Activated T-helper 2 cell treated with anti-CD3 and anti-CD28 coated beads, Interferon-gamma antibody, Interleukin-2, Interleukin-4, amounts not matched to agents 10 μg/mL and 5 μg/mL and 100 μg/mL, durations not matched to agents 14 hours and 24 hours and 36 hours (primary cell): ENCODE measurements at places on chromosomes 2 and 18.
A peak's percentile ranks its signal among the peaks of the same experiment; 100 is the strongest.

DNA sequence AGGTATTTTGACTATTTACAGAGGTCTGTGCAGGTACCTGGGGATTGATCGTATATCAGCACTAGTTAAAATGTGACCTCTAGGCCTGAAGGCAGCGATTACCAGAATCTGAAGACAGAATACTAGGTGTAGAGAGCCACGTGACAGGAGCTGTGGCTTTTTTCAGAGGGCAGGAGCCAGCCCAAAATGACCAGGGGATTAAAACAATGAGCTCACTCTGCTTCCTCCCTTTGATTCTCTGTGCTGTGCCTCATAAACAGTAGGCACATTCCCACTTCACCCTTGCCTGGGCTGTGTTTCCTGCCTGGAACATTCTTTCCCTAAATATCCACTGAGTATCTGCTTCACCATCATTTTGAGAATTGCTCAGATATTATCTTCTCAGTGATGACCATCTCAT is 15.2 kb downstream of the ITGAV start:
- no peak for DNase-seq
- H3K4me1 ChIP-seq = peaks cover 1% of the 10 kb centered on the region
- peaks cover 21% of the 10 kb centered on the region for H3K36me3 ChIP-seq
- H3K4me3 ChIP-seq = no peak overlapping the region
- H3K27ac ChIP-seq = no peak overlapping the region

DNA sequence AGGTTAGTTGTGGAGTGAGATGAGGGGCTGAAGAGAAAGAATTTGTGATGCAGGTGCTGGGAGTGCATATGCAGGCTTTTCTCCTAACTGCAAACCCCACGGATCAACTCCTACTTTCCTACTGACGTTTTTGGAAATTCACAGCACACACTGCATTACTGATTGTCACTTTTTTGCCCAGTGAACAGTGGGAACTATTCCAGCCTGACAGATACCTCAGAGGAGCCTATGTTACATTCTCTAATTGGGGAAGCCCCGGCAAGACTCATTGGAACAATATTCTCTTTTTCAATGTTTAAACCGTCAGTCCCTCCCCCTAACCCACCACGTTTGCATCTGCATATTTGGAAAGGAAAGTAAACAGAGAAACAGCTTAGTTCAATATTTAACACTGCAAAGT is 126.2 kb downstream of the DPP4 start:
- no peak overlapping the region for H3K4me3 ChIP-seq
- no peak for DNase-seq
- H3K27me3 ChIP-seq = peaks cover 9% of the 10 kb centered on the region
- peaks cover 43% of the 10 kb centered on the region for H3K4me1 ChIP-seq
- H3K27ac ChIP-seq = peak overlapping the region; percentile 5

- peaks cover 34% of the 10 kb centered on the region for H3K4me1 ChIP-seq
- H3K27me3 ChIP-seq = peaks cover 5% of the 10 kb centered on the region
- no peak for DNase-seq
These were observed 54.5 kb upstream of the SPAG16 start for GRCh38 chr2:213229814-213230213.

DNA sequence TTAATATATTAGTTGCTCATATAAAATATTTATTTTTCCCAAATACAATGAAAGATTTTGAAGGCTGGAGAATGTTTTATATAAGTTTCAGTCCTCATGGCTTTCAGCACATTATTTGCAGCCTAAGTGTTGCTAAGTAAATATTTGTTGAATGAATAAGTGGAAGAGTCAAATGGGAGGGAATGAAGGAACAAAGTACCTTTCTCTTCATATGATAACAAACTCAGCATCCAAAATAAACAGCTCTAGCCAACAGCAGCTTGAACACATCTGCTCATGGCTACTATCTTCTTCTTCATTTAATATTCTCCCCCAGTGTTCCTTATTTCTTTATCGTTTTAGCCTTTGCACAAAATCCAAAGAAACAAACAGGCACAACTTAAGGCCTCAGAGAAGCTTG is 385.2 kb upstream of the PIK3C3 start:
- no peak overlapping the region for H3K27ac ChIP-seq
- no peaks in the 10 kb centered on the region for H3K36me3 ChIP-seq
- no peak for DNase-seq
- no peaks in the 10 kb centered on the region for H3K4me1 ChIP-seq
- H3K4me3 ChIP-seq = no peak overlapping the region

DNA sequence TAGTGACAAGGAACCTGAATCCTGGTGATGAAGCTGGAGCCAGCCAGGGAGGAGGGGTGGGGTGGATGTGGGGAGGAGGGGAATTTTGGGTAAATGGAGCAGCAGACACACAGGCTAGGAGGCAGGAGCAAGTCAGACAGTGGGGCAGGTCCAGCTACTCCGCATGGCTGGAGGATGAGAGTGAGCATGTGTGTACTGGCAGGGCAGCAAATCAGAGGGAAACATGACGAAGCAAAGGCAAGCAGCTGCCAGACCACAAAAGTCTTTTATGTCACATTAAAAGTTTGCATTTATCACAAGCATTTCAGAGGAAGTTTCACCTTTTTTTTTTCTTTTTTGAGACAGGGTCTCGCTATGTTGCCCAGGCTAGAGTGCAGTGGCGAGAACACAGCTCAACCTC is 11.9 kb upstream of the KIDINS220 start:
- no peaks in the 10 kb centered on the region for H3K36me3 ChIP-seq
- H3K4me1 ChIP-seq = no peaks in the 10 kb centered on the region
- peaks cover 32% of the 10 kb centered on the region for H3K27me3 ChIP-seq
- no peak overlapping the region for H3K27ac ChIP-seq
- DNase-seq = no peak

GRCh38 chr18:3930126-3931012 is 480.4 kb downstream of the TGIF1 start:
- H3K4me3 ChIP-seq = no peak overlapping the region
- no peaks in the 10 kb centered on the region for H3K36me3 ChIP-seq
- H3K27me3 ChIP-seq = no peaks in the 10 kb centered on the region
- H3K4me1 ChIP-seq = no peaks in the 10 kb centered on the region
- H3K27ac ChIP-seq = no peak overlapping the region

- H3K27me3 ChIP-seq = peaks cover 8% of the 10 kb centered on the region
- H3K27ac ChIP-seq = peak overlapping the region; percentile 73
- H3K36me3 ChIP-seq = no peaks in the 10 kb centered on the region
- H3K4me3 ChIP-seq = no peak overlapping the region
- no peak for DNase-seq
These were observed 679.5 kb downstream of the KCNJ3 start for GRCh38 chr2:155377931-155378444.

DNA sequence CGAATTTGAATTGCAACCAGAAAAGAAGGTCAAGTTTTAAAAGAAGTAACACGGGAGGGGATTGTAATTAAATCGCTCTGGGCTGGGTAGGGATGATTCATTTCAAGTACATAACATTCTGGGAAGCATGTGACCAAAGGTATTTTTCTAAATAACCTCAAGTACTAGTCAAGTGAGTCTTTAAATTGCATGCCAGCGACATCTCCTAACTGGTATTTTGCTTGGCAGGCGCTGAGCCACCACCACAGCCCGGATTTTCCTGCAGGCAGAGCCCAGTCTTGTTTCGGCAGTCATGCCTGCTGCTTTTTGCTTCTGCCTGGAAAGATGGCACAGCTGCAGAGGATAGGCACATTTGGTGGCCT is 33.7 kb upstream of the NPAS2 start:
- H3K27ac ChIP-seq = no peak overlapping the region
- no peaks in the 10 kb centered on the region for H3K27me3 ChIP-seq
- no peaks in the 10 kb centered on the region for H3K4me1 ChIP-seq

DNA sequence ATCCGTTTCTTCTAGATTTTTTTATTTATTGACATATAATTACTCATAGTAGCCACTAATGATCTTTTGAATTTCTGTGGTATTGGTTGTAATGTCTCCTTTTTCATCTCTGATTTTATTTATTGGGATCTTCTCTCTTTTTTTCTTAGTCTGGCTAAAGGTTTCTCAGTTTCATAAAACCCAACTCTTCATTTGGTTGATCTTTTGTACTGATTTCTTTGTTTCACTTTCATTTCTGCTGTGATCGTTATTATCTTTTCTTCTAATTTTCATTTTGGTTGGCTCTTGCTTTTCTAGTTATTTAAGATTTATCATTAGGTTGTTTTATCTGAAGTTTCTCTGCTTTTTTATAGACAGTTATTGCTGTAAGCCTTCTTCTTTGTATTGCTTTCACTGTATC is 463.6 kb upstream of the CRIM1 start:
- H3K4me3 ChIP-seq = peak overlapping the region; percentile 3
- no peak for DNase-seq
- H3K27me3 ChIP-seq = peaks cover 3% of the 10 kb centered on the region
- H3K4me1 ChIP-seq = peaks cover 7% of the 10 kb centered on the region
- H3K27ac ChIP-seq = no peak overlapping the region

- no peak overlapping the region for H3K27ac ChIP-seq
- no peaks in the 10 kb centered on the region for H3K27me3 ChIP-seq
- peaks cover 4% of the 10 kb centered on the region for H3K36me3 ChIP-seq
- H3K4me1 ChIP-seq = peaks cover 27% of the 10 kb centered on the region
These were observed 71.7 kb downstream of the HPCAL1 start for GRCh38 chr2:10374362-10374943.

DNA sequence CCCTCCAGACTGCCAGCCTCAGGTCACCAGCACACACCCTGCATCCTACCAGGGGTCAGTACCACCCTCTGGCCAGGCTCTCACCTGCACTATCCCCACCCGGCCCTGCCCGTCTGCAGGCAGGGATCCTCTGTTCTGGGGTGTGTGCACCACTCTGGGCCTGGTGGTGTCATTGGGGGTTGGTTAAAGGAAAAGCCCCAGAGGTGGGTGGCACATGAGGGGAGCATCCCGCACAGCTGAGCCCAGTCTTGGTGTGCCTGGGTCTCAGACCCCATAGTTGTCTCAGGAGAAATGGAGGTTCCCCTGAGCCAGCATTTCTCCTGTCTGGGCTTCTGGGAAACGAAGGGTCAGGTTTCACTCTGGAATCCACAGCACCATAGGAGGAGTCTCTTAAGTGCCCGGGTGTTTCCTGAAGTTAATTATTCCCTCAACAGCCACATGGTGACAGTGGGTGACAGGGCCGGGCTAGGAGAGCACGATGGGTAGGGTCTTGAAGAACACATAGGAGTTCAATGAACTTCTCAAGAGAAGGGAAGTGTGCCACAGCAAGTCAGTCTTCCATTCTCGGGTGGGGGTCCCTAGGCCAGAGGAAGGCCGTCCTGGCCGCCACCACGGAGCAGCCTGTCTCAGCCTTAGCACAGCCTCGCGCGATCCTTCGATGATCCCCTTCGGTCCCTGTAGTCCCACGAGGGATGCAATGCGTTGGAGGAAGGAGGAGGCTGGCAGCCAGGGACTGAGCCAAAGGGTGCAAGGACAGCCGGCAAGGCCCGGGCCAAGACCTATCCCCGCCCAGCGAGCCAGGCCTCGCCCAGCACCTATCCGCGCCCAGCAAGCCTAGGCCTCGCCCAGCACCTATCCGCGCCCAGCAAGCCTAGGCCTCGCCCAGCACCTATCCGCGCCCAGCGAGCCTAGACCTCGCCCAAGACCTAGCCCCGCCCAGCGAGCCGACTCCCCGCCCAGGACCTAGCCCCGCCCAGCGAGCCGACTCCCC is 1.1 kb upstream of the FARP2 start:
- H3K4me1 ChIP-seq = peaks cover 24% of the 10 kb centered on the region
- H3K4me3 ChIP-seq = no peak overlapping the region
- peaks cover 44% of the 10 kb centered on the region for H3K36me3 ChIP-seq
- DNase-seq = peak; percentile 76

DNA sequence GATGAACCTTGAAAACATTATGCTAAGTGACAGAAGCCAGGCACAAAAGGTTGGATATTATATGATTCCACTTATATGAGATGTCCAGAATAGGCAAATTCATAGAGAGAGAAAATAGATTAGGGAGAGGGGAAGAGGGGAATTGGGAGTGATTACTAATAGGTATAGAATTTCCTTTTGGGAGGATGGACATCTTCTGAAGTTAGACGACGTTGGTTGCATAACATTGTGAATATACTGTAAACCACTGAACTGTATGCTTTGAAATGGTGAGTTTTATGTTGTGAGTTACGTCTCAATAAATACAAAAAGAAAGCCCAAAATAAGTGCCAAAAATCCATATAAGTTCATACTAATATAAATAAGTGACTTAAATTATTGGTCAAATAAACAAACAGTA is 18.6 kb upstream of the CYP26B1 start:
- peaks cover 10% of the 10 kb centered on the region for H3K27me3 ChIP-seq
- H3K27ac ChIP-seq = no peak overlapping the region
- no peaks in the 10 kb centered on the region for H3K36me3 ChIP-seq
- H3K4me3 ChIP-seq = no peak overlapping the region
- no peak for DNase-seq

GRCh38 chr2:133333181-133333580 is 235.1 kb downstream of the NCKAP5 start:
- H3K4me3 ChIP-seq = no peak overlapping the region
- no peaks in the 10 kb centered on the region for H3K4me1 ChIP-seq
- H3K36me3 ChIP-seq = no peaks in the 10 kb centered on the region
- no peak overlapping the region for H3K27ac ChIP-seq
- H3K27me3 ChIP-seq = no peaks in the 10 kb centered on the region

- no peak overlapping the region for H3K27ac ChIP-seq
- no peak overlapping the region for H3K4me3 ChIP-seq
- no peaks in the 10 kb centered on the region for H3K27me3 ChIP-seq
- no peaks in the 10 kb centered on the region for H3K36me3 ChIP-seq
- H3K4me1 ChIP-seq = no peaks in the 10 kb centered on the region
These were observed 17.1 kb upstream of the MC2R start for GRCh38 chr18:13932285-13933025.

GRCh38 chr2:98608116-98608961 is at the start of the genes COA5 and UNC50:
Gene COA5, minus strand, starts transcription at chr2:98608512. Its CDS starts 107 bp downstream, at chr2:98608405.
Gene UNC50, plus strand, starts transcription at chr2:98608589. Its CDS starts 1,171 bp downstream, at chr2:98609760.
- peaks cover 54% of the 10 kb centered on the region for H3K36me3 ChIP-seq
- peak; percentile 90 for DNase-seq
- H3K27me3 ChIP-seq = no peaks in the 10 kb centered on the region
- H3K4me1 ChIP-seq = peaks cover 56% of the 10 kb centered on the region
- H3K27ac ChIP-seq = peak within 1 kb of the TSS; percentile 86

GRCh38 chr2:239249776-239250175 is 151.0 kb downstream of the HDAC4 start:
- H3K4me3 ChIP-seq = no peak overlapping the region
- no peak overlapping the region for H3K27ac ChIP-seq
- H3K27me3 ChIP-seq = no peaks in the 10 kb centered on the region
- peaks cover 57% of the 10 kb centered on the region for H3K36me3 ChIP-seq
- DNase-seq = no peak

GRCh38 chr2:64063924-64064331 is 44.7 kb upstream of the VPS54 start:
- no peaks in the 10 kb centered on the region for H3K36me3 ChIP-seq
- DNase-seq = no peak
- peak overlapping the region; percentile 30 for H3K27ac ChIP-seq
- H3K4me3 ChIP-seq = no peak overlapping the region
- peaks cover 24% of the 10 kb centered on the region for H3K4me1 ChIP-seq
